RWPE2 (cell line): ENCODE measurements at places on chromosomes 6 and 20.
A peak's percentile ranks its signal among the peaks of the same experiment; 100 is the strongest.

GRCh38 chr6:139776041-139776440, 401.6 kb upstream of the CITED2 start:
- DNase-seq = no peak

DNA sequence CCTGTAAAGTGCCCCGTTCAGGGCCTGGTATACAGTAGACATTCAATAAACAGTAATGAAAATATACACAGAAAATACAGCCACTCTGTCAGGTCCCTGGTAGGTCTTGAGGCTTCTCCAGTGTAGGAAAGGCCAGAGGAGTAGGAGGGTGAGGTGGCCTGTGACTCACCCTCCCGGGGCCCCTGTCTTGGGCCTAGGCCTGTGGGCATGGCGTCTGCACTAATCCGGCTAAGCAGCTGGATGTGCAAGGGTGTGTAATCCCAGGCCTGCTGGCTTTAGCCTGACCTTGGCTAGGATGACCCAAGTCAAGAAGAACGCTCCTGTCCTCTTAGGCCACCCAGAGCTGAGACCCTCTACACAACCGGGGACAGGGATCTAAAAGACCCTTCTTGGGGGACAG, 84.9 kb downstream of the KCNB1 start:
- DNase-seq = peak; percentile 82

DNA sequence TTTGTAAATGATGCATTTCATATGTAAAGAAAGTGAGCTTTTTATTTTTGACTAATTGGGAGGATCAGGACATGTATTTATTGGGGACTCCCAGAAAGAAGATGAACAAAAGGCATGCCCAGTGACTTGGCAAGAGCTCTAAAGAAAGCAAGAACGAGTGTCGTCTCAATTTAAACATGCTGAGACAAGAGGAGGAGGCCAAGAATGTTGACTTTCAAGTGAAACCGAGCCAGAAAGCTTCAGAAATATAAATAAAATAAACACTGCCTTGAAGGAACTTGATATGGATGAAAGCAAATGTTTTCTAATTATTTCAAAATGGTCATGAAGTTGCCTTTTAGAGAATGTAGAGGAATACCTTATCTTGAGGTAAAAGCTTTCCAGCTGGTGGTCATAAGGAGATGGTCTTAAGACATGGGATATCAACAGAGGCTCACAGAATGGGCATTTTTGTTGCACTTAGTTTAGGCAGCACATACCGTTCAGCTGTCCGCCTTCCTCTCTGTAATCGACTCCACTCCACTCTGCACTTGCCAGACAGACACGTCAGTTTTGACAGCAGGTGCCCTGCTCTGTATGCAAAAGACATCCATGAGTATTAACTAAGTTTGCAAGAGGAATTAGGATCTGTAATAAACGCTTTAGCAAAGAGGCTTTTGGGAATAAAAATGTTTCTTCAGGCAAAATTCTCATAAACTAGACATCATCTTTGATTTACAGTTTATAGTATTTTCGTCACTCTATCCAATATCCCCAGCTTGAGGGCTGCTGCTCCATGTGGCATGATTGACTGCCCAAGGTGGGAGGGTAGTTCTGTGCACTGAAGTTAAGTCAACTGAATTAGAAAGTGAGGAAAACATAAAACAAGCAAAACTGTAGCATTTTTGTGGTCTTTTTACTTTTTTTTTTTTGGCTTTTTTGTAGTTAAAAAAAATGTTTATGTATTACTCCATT, 613.1 kb downstream of the PKHD1 start:
- no peak for DNase-seq

GRCh38 chr20:48629069-48629959, 198.5 kb downstream of the PREX1 start:
- DNase-seq = peak; percentile 80

DNA sequence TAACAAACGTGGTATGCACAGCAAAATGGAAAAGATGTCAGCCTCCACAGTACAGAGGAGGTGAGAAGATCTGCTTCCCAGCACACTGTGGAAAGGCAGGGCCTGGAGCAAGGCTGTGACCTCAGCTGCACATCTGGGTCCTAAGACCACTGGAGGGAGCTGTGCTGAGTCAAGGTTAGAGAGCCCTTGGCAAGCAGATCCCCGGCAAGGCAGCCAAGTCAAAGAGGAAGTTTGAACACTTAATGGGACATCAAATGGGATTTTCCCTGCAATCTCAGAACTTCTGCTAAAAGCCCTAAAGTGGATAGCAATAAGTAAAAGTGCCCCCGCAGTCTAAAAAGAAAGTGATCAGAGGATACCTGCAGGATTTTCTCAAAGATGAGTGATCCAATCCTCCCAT, 39.5 kb downstream of the UNC5CL start:
- DNase-seq = no peak

- DNase-seq = no peak
Measured at GRCh38 chr20:4299773-4300172, 284.4 kb upstream of the RNF24 start.

- DNase-seq = no peak
Measured at GRCh38 chr6:128511506-128511905, 8.9 kb downstream of the PTPRK start.

- no peak for DNase-seq
Measured at GRCh38 chr20:37265152-37265551, 3.5 kb upstream of the GHRH start.

DNA sequence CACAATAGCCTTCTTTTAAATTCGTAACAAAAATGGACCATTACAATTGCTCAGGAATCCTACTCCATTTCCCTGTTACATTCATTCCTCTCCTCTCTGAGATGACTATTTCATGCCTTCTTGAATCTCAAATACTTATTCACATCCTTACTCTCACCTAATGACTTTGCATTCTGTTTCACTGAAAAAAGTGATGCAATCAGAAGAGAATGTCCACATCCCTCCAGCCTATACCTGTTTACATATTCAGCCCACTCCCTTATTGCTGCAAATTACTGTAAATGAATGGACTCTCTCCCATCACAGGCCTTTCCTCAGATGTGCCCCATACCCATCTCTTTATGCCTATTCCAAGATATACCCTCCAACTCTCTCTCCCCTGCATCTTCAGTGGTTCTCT, 8.6 kb downstream of the TAAR1 start:
- no peak for DNase-seq

GRCh38 chr6:128098000-128098581, 197.2 kb upstream of the THEMIS start:
- DNase-seq = no peak

- DNase-seq = no peak
Measured at GRCh38 chr6:33817489-33817888, 13.7 kb upstream of the MLN start.

- DNase-seq = peak; percentile 5
Measured at GRCh38 chr20:4272225-4272624, 256.9 kb upstream of the RNF24 start.

DNA sequence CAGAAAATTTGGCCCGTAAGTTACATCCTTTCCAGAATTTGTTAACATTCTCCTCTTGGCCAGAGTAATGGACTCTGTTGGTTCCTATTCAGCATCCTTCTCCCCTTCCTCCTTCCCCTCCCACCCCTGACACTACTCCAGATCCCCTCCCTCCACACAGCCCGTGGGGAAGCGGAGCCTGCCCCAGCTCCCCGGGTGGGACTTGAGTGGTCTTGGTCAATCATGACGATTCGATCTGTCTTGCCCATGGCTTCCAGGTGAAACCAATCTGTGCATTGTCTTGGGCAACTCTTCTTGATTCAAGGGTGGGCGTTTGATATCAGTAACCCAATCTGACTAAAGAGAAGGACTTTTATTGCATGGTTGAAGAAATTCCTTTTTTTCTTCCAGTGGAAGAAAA, 143.9 kb downstream of the ANKRD60 start:
- DNase-seq = no peak

DNA sequence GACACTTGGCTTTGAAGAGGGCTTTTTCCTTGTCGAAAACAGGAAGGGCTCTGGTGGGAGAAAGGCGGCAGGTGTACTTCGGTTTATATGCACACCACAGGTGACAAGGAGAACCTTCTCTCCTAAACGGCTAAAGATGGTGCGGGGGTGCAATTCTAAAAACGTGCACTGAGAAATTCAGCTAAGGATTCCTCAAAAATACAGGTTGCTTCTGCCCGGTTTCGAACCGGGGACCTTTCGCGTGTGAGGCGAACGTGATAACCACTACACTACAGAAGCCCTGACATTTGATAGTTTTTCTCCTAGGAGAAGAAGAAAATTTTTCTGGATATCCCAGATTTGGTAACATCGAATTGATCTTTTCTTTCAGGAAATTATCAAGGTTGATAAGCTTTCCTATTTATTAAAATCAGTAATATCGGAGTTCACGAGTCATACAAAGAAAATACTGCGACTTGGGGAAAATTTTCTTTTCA, 32.0 kb downstream of the POM121L2 start:
- DNase-seq = no peak

GRCh38 chr6:4319981-4320683, 184.8 kb upstream of the ECI2 start:
- DNase-seq = no peak
